ENCODE measurements at places on chromosomes 1 and 21. TPM values are rescaled to one million over a fixed set of nuclear protein-coding genes. Genes with fewer than 3 reads are reported as not detected.

Gene AJAP1
- total RNA-seq, result 0.32 TPM

Gene SLC45A3
- total RNA-seq, result 1.1 TPM

Gene NPPA
- total RNA-seq, result not detected

Gene FAM177B
- not detected for total RNA-seq

Gene RPRD2
- total RNA-seq, result 30.9 TPM

Gene BEST4
- total RNA-seq, result 0.31 TPM

Gene LRRC8B
- 3.5 TPM for total RNA-seq

Gene CFHR1
- total RNA-seq, result 1.3 TPM

Gene OR6K3
- not detected for total RNA-seq

Gene RSPH1
- total RNA-seq, result 1.9 TPM

Gene FCRL1
- not detected for total RNA-seq

Gene SYNC
- 168 TPM for total RNA-seq

Gene SERTAD4
- 3.0 TPM for total RNA-seq

Gene CACNA1S
- not detected for total RNA-seq

Gene CFAP141
- total RNA-seq, result not detected

Gene RERE
- total RNA-seq, result 137 TPM

Gene CHRM3
- total RNA-seq, result 123 TPM

Gene CD101
- total RNA-seq, result 5.3 TPM

Gene RNF186
- total RNA-seq, result not detected

Gene ZMYND12
- total RNA-seq, result 0.31 TPM

Gene CD1E
- total RNA-seq, result not detected

Gene LEFTY1
- not detected for total RNA-seq

Gene ACKR1
- 27.9 TPM for total RNA-seq

Gene IFI44
- total RNA-seq, result 10.2 TPM

Gene CCDC17
- 2.0 TPM for total RNA-seq

Gene PPM1J
- total RNA-seq, result 0.81 TPM

Gene LCE1C
- total RNA-seq, result not detected

Gene PADI4
- not detected for total RNA-seq

Gene COG2
- total RNA-seq, result 26.8 TPM

Gene JMJD4
- 14.9 TPM for total RNA-seq

Gene YIPF1
- total RNA-seq, result 27.1 TPM

Gene SEC16B
- 5.5 TPM for total RNA-seq

Gene PLD5
- total RNA-seq, result 1.4 TPM

Gene LIPI
- not detected for total RNA-seq

Gene LENEP
- not detected for total RNA-seq

Gene ZYG11A
- total RNA-seq, result not detected

Gene DDR2
- 167 TPM for total RNA-seq

Gene FAM3B
- 0.31 TPM for total RNA-seq

Gene CDC7
- total RNA-seq, result 0.31 TPM
